ENCODE measurements at places on chromosomes 7 and 10. TPM values are rescaled to one million over a fixed set of nuclear protein-coding genes. Genes with fewer than 3 reads are reported as not detected.

Gene HOXA7
- total RNA-seq: 0.26 TPM

Gene LRMDA
- total RNA-seq: 6.3 TPM

Gene IFIT1
- total RNA-seq: 16.9 TPM

Gene LRIT1
- total RNA-seq: not detected

Gene TAS2R41
- total RNA-seq: not detected

Gene CCAR1
- 31.0 TPM for total RNA-seq

- no peak for DNase-seq
Measured at GRCh38 chr10:61346796-61347413, 106.3 kb downstream of the TMEM26 start.

DNA sequence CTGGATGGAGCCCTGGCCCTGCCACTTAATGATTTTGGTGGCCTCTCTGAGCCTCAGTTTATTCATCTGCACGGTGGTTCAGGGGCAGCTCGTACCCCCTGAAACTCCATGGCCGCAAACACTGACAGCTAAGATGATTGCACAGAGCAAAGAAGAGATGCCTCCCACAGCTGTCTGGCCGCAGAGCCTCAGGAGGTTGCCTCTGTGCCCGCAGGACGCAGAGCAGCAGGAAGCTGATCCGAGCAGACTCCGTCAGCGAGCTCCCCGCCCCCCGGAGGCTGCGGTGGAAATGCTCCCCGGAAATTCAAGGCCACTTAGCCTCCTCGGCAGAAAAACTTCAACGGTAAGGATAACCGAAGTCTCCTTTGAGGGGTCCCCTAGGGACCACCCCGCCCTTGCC is 30.2 kb upstream of the C10orf53 start:
- no peak for DNase-seq

DNA sequence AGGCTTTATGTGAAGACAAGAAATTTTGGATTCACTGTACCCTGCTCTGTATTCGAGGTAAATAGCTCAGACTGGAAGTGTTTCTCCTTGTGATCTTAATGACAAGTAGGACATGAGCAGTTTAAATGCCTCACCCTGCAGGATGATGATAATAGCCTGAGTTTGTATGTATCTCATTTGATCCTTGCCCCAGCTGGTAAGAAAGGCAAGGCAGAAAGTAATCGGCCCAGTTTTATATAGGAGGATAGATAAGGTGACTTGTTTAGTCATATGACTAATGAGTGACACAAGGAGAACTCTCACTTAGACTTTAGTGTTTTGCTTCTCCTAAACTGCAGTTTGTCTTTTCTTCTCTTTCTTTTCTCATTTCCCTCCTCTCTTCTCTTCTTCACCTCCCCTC is 372.6 kb downstream of the PHF14 start:
- no peak for DNase-seq

DNA sequence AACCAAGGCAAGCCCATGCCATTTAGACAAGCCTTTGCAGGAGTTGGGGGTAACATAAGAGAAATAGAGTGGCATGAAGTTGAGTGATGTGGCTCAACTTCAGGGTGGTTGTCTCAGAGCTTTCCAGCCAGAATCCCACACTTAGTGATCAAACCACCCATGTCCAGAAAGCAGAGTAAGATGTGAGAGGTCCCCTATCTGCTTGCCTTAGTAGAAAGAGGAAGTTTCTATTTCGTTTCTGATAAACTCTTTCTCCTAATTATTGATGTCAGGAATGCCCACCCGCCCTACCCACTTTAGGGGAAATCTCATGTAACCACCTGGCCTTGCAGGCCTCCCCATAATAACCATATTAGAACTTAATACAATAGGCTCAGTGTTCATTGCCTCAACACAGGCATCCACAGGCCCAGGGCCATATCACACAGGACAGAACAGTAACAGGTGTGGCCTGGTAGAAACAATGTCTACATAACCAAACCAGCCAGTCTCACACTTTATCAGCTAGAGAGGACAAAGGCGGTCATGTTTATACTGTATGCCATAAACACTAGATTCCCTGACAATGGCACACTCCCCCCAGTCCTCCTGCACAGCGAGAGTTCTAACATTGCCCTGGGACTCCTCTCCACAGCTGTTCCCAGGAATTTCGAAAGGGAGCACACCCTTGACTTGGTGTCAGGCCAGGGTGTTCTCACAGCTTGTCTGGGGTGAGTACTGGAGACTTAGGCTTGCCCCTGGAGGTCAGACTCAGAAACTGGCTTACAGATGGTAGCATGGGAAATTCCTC is 364.4 kb downstream of the CXCL12 start:
- DNase-seq: no peak

GRCh38 chr7:29970158-29970557 is 19.4 kb downstream of the SCRN1 start:
- DNase-seq: no peak

DNA sequence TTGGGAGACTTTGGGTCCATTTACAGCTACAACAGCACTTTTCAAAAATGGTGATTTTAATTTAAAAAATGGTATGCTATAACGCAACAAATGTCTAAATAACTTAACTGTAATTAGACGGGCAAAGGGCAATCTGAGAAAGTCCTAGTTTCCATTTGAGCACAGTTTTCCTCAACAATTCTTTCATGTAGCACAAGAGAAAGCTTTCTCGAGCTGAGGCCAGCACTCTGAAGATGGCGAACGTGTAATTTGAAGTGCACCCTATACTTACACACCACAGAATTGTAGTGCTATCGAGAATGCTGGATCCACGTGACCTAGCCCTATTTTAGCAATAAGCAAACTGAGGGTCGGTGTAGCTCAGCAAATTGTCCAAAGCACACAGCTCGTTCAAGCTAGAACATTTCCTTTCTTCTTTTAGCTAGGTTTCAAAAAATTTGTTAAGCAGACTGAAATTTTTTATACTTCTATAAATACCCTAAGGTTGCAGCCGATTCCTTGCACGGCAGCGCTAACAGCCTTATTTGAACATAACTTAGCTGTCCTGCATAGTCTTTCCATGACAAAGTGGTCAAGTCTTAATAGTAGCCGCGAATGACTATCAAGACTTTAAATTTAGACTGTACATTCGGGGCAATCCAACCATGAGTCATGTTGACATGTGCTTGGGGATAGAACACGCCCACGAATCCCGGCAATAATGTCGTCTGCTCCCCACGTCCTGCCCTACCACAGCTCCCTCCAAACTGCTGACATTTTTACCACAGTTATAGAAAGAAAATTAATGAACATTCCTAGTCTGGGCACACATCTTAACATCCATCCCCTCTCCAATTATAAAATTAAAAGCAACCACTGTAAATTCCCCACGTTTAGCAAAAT is 10.0 kb downstream of the KLF6 start:
- DNase-seq: peak; percentile 59

- DNase-seq: no peak
Measured at GRCh38 chr7:82442492-82443035, 1.0 kb downstream of the CACNA2D1 start.

DNA sequence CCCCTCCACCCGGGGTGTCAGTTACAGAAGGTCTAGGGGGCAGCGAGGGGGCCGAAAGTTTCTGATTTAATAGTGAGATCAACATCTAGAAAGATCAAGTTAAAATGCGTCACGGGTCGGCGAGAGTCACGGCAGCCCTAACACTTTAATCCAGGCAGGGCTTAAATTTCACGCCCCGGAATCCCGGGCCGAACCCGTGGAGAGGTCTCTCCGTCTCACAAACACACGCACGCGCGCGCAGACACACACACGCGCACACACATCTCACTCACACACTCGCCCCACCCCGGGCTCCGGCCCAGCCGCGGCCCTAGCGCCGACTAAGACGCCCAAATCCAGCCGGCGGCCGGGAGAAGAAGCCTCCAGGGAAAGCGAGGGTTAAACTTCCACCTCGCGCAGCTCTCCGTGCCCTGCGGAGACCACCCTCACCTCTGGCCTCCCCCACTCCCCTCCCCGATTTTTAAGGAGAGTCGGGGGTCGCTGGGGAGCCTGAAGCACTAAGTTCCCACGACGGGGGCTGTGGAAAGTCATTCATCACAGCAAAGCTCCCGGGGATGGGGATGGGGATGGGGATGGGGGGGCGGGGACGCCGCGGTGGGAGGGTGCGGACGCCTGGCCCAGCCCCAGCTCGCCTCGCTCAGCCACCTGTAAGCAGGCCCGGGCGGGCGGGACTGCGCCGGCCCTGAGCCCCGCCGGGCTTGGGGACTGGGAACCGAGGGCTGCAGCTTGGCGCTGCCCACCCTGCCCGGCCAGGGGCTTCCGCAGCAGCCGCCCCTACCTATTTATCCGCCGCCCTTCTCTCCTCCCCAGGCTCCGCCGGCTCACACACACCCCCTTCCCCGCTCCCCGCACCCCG is 1.6 kb downstream of the PDGFA start:
- peak; percentile 71 for DNase-seq

DNA sequence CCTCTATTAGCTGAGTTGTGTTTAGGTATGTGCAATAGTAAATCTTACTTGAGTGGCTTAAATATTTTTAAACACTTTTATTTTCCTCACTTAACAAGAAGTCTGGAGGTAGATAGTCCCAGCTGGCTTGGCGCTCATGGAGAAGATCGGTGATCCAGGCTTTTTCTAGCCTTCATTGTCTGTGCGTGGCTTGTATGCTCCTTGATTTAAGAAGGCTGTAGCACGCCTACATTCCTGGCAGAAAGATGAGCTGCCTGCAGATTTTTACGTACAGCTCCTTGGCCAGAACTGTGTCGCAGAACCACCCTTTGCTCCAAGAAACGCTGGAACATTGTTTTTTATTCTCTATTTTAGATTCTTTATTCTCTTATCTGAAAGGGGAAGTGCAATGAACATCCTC is 284.1 kb downstream of the KIF20B start:
- no peak for DNase-seq

DNA sequence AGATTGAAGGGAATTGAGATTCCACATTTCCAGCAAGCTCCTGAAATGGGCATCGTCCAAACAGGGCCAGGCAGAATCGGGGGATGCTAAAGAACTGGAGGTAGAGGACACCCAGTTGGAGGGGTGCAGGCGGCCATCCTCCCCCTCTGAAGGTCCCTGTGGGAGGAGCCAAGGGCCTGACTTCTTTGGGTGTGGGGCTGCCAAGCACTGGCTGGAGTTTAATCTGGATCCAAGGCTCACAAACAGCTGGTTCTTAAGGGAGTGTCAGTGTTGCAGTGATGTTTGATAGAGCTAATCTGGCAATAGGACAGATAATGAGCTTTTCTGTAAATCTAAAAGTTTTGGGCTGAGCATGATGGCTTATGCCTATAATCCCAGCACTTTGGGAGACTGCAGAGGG is 20.8 kb downstream of the TSPAN14 start:
- DNase-seq: no peak

- no peak for DNase-seq
Measured at GRCh38 chr7:45683556-45684148, 109.5 kb downstream of the ADCY1 start.

DNA sequence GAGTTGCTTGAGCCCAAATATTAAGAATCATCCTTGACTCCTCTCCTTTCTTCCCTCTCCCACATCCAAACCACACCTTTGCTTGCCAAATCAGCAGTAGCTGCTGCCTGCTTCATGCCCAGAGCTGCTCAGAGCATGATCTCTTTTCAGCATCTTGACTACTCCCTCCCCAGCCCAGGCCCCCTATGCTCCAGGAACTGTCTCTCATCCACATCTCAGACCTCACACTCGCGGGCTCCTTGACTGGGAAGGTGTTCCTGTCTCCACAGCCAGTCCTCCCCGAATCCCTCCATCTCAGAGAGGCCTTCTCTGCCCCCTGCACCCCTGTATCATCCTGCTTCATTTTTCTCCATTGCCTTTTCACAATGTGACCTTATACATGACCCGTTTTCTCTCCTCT is 157.0 kb downstream of the DNAJB6 start:
- DNase-seq: no peak

DNA sequence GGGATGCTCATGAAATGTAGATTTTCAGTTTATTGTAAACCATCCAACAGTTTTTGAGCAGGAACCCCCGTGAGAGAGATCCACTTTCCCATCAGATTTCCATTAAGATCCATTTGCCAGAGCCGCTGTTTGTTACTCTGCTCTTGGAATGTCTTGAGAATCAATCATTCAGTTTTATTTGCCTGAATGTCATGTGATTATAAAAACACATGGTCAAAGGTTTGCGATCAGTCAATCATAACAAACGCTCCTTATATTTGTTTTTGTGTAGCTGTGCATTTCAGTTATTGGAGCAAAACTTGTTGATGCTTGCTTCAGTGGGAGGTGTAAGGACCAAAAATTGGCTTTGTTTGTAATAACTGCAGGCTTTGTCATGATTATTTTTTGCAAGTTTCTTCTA is 155.8 kb upstream of the RHOBTB1 start:
- DNase-seq: no peak

DNA sequence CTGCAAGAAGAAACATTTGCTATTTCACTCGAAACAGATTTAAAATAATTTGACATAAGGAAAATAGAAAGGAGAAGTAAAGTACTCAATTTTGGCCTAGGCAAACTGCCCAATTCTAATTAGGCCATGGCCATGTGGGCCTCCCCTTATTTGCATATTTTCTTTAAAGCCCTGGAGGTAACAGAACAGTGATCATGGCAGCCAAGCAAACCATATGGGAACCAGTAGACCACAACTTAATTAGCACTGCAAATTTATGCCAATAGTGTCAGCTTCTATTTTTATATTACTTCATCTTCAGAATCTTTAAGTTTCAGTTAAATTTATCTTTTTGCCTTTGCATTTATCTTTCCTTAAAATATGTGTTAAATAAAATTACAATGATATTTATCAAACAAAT is 63.3 kb upstream of the THSD7A start:
- no peak for DNase-seq

- DNase-seq: no peak
Measured at GRCh38 chr7:154769527-154769926, 233.4 kb downstream of the PAXIP1 start.

GRCh38 chr7:1474736-1475135 is 15.5 kb upstream of the MICALL2 start:
- DNase-seq: no peak

GRCh38 chr7:20466543-20467021 is 135.9 kb downstream of the ITGB8 start:
- no peak for DNase-seq

Measured in uterus (tissue), 4 donors.